Eye (tissue), 1 donor: ENCODE measurements at places on chromosomes 12 and 14.
A peak's percentile ranks its signal among the peaks of the same experiment; 100 is the strongest.

- DNase-seq: no peak
Measured at GRCh38 chr12:98955284-98955683, 310.2 kb downstream of the APAF1 start.

- DNase-seq: no peak
Measured at GRCh38 chr12:38984388-38984787, 79.0 kb upstream of the CPNE8 start.

GRCh38 chr12:7719946-7720730, 8.9 kb downstream of the DPPA3 start:
- DNase-seq: no peak

DNA sequence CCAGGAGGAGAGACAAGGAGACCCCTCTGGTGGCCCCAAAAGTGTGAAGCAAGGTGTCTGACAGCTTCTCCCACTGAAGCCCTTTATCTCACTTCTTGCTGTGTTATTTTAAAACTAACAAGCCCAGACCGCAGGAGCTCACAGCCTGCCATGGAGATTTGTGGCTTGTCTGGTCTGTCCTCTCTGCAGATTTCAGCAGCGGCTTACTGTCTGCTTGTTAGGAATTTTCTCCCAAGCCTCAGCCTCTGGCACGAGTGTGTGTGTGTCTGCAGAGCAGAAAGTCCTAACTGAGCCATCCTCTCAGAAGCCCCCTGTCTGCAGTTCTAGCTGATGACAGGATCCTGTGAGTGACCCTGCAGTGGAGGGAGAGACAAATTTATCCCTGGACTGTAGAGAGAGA, 87.9 kb upstream of the HSPB8 start:
- no peak for DNase-seq

- peak; percentile 51 for DNase-seq
Measured at GRCh38 chr14:88326352-88327103, 3.5 kb upstream of the KCNK10 start.

GRCh38 chr12:26633591-26634210, 199.3 kb downstream of the ITPR2 start:
- peak; percentile 38 for DNase-seq

DNA sequence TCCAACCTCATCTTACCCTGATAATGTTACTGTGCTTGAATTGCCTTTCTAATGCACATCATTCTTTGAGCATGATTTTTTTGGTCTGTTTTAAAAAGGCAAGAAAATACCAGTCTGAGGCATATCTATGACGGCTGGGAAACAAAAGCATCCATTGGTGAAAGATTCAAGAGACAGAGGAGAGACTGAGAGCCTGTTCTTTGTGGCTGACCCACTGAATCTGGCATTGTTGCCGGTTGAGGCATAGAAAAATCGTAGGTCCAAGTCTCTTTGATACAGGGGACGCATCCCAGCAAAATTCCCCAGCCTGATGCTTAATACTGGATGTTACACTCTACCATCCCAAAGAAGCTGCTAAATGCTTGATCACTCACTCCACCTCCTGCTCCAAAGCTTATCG, 2.9 kb upstream of the KLHL42 start:
- no peak for DNase-seq

DNA sequence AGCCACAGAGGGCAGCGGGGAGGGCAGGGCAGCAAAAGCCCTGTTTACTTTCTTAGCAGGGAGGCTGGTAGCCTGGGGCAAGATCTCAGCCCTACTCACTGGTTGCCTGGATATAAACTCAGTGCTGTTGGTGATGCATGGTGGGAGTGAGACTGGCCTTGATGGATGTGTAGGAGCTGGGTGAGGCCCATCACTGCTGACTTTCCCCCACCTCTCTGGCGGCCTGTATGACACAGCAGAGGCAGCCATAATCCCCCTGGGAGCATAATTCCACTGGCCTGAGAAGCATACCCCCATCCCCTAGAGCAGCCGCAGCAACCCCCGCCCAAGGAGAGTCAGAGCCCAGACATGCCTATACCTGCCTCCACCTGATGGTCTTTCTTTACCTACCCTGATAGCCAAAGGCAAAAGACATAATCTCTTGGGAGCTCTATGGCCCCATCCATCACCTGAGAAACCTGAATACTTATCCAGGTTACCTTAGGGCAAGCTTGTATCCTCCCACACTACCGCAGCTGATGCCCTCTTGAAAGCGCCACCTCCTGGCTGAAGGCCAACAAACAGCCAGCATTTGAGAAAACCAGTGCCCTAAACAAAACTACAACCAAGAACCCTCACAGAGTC, 59.3 kb downstream of the DNAI7 start:
- no peak for DNase-seq

DNA sequence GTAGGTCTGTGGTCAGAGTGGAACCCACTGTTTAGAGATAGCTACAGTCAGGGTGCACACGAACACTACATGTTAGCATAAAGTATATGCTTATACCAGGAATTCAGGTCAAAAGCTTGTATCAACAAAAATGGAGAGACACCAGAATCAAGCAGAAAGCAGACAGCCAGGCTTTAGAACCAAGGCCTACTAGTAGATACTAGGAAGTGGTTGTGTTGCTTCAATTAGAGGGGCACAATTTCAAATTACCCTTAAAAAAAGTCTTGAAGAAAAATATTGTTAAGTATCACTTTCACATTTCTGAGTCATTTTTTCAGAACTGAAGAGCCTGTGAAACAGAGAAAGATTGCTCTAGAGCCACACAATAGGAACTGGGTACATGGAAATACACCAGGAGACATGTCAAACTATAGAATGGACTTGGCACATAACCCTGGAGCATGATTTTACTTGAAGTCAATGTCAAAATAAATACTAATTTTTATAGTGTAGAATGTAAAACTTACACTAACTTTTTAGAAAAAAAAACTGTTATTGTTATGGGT, 41.6 kb downstream of the LRRC9 start:
- DNase-seq: no peak

GRCh38 chr12:21907948-21908837, 33.0 kb downstream of the ABCC9 start:
- no peak for DNase-seq

- no peak for DNase-seq
Measured at GRCh38 chr12:69999561-69999960, 174.5 kb downstream of the MYRFL start.

GRCh38 chr14:93010522-93011140, 87.7 kb downstream of the CHGA start:
- DNase-seq: peak; percentile 73

DNA sequence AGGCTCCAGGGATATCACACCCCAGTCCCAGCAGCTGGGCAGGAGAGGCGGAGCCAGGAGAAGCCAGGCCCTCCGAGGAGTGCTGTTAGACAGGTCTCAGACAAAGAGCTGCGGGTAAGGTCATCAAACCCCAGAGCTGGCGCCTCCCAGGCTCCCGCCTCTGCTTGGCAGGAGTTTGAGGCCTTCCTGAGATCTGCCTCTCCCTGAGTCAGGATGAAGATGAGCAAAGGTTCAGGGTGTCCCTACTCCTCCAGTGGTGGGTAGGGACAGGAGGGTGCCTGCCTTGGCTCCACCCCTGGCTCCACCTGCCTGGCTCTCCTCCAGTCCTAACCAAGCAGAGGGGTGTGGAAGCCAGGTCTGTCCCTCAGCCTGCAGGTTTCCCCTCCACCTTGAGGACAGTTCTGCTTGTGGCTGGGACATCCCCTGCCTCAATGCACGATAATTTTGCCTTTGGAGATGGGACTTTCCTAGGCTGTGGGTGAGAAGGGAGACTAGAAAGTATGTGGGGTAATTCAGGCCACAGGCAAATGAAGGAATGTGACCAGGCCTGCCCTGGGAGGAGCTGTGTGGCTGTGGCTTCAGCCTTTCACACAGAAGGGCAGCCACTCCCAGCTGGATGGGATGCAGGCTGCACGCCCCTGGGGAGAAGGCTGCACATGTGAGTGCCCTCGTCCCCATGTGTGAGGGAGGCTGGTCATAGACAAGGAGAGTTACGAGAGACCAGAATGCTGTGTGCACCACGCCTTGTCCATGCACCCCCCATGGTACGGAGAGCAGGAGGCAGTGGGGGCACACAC, 2.2 kb downstream of the PLEKHG6 start:
- DNase-seq: peak; percentile 67
